ENCODE measurements at places on chromosomes 4 and X. TPM values are rescaled to one million over a fixed set of nuclear protein-coding genes. Genes with fewer than 3 reads are reported as not detected.

SPANXB1 gene
- total RNA-seq, result not detected

DDIT4L gene
- not detected for total RNA-seq

NAP1L2 gene
- 5.4 TPM for total RNA-seq

STATH gene
- total RNA-seq, result not detected

- DNase-seq, result no peak
These were observed 132.6 kb downstream of the AKAP4 start for GRCh38 chrX:50068285-50068563.

GAGE12J gene
- not detected for total RNA-seq

- DNase-seq, result no peak
These were observed 15.5 kb upstream of the GPR82 start for GRCh38 chrX:41708486-41708885.

DNA sequence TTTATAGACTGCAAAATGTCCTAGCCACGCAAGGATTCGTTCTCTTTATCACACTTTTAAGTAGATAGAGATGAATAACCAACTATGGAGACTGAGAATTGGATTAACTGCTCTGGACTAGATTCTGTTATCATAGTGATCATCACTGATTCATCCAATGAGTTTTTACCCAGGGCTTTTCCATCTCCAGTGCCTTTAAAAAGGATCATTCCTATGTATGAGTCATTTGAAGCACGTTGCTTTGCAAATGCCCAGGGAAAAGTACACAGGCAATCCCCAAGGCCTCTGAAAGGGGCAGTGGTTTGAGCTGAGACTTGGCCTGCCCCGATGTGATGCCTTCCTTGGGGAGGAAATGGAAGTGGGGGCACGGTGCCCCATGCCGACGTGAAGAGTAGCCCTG lies 122.7 kb upstream of the PSAPL1 start:
- DNase-seq, result no peak

DNA sequence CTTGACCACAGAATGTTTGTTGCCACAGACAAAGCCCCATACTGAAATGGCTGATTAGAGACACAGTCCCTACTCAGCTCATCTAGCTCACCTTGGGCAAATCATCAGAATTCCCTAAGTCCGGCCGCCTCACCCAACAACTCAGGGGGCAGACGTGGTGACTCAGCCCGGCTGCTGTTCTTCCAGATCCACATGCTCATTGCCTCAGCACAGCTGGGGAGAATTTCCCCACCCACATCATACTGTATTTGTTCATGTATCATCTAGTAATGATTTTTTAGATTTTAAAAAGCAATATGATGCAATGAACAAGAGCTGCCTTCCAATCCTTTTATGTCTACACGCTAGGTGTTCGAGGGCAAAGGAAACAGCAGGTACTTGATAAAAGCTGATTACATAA lies 333.8 kb upstream of the TENM3 start:
- no peak for DNase-seq

GRCh38 chr4:78207951-78208350 lies 150.8 kb downstream of the FRAS1 start:
- DNase-seq, result no peak

DNA sequence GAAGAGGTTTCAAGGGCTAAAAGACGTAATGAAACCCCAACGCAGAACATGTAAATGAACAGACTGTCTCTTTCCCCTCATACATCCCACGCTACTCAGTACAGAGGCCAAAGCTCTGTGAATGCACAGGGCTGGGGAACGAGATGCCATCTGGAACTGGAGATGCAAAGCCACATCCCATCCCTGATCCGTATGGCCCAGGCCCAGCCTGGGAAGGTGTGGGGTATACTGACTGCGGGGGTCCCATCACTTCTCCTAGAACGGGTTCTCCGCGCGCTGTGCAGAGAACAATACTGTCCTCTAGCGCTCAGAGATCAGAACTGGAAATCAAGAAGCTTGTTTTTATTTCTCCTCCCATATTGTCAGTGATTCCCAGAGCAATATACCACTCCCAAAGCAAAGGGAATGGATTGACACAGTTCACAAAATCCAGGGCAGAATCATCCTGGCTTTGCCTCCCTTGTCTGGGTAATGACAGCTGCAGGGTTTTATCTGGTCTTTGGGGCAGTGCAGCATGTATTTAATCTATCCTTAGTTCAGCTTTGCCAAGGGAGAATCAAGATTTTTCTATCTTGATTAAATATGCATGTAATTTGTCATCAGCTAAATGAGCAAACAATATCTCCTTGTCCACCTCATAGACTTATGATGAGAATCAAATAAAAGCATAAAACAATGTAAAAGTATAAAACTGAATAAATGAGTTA lies 47.3 kb upstream of the TLR3 start:
- no peak for DNase-seq

SSX4 gene
- not detected for total RNA-seq

GRCh38 chr4:164606478-164606877 lies 147.5 kb upstream of the SMIM31 start:
- DNase-seq, result no peak

GRCh38 chr4:45455217-45455616 lies 668.6 kb downstream of the GABRG1 start:
- DNase-seq, result no peak

SLC2A9 gene
- 2.8 TPM for total RNA-seq

DNA sequence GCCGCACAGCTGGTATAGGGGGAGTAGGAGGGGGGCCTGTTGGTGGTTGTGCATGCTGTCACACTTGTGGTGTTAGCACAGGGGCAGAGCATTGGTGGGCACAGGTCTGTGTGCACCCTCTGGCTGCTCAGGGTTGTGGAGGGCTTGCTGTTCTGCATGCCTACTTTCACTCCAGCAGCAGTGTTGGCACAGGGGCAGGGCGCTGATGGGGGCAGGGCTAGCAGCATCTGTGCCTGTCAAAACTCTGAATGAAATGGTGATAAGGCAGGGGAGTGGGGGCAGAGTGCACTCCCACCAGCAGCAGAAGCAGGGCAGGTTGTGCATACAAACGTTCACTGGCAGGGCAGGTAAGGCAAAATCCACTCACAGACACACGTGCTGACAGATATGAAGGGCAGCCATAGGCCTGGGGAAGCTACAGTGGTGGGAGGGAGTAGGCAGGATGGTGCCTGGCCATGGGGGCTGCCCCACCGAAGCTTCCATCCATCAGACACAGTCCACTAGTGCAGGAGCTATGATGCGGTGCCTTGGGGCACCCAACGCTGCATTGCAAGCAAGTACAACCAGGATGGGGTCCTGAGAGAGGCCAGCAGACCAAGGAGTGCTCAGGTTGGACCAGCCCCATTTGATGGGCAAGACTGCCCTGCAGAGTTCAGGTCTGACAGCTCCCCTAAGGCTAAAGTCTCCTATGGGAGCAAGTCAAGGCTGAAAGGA lies 160.7 kb upstream of the SPANXC start:
- DNase-seq, result no peak

TSPAN7 gene
- total RNA-seq, result 0.18 TPM
